Astrocyte of the hippocampus (primary cell): ENCODE measurements at places on chromosomes 6 and 20.
A peak's percentile ranks its signal among the peaks of the same experiment; 100 is the strongest.

GRCh38 chr6:156617941-156618340 is 159.2 kb upstream of the ARID1B start:
- DNase-seq: no peak

DNA sequence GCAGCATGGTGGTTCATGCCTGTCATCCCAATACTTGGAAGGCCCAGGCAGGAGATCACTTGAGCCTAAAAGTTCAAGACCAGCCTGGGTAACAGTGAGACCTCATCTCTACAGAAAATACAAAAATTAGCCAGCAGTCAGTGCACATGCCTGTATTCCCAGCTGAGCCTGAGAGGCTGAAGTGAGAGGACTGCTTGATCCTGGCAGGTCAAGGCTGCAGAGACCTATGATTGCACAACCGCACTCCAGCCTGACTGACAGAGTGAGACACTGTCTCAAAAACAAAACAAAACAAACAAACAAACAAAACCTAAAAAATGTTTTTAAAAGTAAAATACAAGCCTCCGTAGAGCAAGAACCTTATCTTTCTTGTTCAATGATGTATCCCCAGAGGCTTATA is 6.0 kb downstream of the CEP85L start:
- DNase-seq: no peak

GRCh38 chr6:49847673-49848072 is 18.7 kb downstream of the CRISP1 start:
- DNase-seq: no peak

- DNase-seq: no peak
Measured at GRCh38 chr6:152221806-152222628, 414.5 kb downstream of the ESR1 start.

GRCh38 chr6:135759831-135760230 is 91.7 kb upstream of the PDE7B start:
- DNase-seq: peak; percentile 18

GRCh38 chr20:3930265-3931206 is 41.3 kb downstream of the PANK2 start:
- DNase-seq: no peak

DNA sequence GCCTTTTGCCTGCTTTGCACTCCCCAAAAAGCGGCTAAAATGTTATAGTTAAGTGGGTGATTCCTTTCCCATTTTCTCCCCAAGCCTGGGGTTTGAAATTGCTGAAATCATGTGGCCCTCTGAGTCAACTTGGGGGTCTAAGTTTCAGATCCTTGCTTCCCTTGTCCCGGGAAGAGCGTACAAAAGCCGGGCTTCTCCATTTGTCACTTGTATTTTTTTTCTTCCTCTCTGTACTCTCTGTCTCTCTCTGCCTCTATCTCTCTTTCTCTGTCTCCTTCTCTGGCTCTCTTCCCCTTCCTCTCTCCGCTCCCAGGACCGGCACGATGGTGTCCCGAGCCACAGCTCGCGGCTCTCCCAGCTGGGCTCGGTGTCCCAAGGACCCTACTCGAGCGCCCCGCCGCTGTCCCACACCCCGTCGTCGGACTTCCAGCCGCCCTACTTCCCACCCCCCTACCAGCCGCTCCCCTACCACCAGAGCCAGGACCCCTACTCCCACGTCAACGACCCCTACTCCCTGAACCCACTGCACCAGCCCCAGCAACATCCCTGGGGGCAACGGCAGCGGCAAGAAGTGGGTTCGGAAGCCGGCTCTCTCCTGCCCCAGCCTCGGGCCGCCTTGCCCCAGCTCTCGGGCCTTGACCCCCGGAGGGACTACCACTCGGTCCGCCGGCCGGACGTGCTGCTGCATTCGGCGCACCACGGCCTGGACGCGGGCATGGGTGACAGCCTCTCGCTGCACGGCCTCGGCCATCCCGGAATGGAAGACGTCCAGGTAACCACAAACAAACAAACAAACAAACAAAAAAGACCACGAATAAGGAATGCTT is 4.6 kb downstream of the TFAP2B start:
- no peak for DNase-seq

- no peak for DNase-seq
Measured at GRCh38 chr20:25198663-25199383, 3.3 kb downstream of the ENTPD6 start.

DNA sequence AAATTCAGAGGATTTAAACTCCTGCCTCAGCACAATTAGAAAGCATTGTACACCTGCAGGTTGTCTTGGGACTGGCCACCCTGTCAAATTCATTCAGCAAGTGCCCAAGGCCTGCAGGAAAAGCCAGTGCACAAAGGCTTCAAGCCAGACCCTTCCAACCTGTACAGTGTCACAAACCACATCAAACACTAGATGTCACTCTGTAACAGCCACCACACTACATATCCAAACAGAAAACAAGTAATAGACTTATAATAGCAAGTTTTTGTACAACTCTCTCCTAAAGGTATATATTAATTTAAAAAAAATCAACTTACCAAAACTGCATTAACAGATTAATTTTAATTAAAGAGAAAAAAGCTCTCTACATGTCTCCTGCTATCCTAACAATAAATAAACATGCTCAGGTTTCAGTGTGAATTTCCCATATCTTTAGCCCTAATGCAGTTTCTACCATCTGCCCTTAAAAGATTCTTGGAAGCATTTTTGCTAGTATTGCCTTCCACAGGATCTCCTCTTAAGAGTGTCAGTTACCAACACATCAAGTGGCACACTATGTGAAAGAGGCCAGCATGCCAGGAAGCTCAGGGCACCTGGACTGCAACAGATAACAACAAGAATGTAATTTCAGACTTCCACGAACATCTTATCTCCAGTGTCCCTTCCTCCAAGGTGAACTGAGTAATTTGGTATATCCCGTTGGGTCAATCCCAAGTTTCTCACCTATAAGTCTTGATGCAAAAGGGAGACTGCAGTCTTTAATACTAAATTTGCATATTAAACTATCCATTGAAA is 47.5 kb downstream of the RALGAPA2 start:
- DNase-seq: peak; percentile 52

- DNase-seq: no peak
Measured at GRCh38 chr6:107535626-107536025, 45.7 kb downstream of the SOBP start.

DNA sequence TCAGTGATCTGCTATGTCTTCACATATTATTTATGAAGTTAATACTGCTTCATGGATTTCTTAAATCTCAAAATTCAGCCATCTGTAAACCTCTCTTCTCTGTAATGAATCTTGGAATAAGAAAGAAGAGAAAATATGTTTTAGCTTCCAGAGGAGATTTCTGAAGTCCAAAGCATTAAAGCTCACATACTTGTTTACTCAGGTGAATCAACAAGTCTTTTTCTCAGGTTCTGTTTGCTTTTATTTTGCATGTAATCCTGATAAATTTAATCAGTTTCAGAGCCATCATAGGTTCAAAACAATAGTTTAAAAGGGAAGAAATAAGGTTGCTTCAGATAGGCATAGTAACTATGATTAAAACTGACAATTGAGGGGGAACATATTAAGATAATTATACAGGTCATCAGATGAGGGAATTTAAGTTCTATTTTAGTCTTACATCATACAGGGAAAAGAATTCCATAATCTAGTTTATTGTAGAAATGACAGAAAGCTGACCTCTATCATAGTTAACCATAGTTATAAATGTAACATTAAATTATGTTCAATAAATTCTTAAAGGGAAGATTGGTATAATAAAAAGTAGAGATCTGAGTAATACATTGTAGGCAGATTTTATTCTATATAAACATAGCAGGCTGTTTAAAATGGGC is 716.2 kb downstream of the EYS start:
- no peak for DNase-seq

GRCh38 chr6:10174761-10175160 is 240.1 kb downstream of the TFAP2A start:
- no peak for DNase-seq

- DNase-seq: peak; percentile 47
Measured at GRCh38 chr6:109349419-109349987, 32.8 kb downstream of the CD164 start.

GRCh38 chr20:9019833-9020232 is 49.1 kb upstream of the PLCB4 start:
- DNase-seq: no peak

- no peak for DNase-seq
Measured at GRCh38 chr6:32867022-32867477, 13.1 kb downstream of the PSMB9 start.
